ENCODE measurements at places on chromosomes 6 and 20.

DNA sequence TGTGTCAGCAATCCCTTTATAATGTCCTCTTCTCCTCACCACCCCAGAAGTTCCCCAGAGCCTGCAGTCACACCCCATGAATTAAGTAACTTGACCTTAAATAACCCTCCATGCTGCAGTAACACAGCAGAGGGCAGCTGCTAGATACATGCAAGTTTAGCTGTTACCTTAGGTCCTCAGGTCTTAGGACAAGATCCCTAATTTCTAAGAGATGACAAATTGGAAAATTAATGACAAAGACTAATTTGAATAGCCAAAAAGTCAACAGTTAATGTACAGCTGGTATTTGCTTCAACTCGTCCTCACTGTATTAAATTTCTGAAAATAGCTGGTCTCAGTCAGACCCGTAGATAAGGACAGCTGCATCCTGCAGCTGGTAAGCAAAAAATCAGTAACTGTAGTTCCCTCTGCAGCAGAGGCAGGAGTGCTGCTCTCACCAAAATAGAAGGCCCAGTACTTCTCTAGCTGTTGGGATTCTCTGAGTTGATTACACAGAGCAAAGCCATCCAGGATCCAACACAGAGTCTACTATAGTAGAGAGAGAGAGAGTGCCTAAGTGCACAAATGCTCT lies 62.4 kb downstream of the TNFRSF21 start:
- no peak for DNase-seq

DNA sequence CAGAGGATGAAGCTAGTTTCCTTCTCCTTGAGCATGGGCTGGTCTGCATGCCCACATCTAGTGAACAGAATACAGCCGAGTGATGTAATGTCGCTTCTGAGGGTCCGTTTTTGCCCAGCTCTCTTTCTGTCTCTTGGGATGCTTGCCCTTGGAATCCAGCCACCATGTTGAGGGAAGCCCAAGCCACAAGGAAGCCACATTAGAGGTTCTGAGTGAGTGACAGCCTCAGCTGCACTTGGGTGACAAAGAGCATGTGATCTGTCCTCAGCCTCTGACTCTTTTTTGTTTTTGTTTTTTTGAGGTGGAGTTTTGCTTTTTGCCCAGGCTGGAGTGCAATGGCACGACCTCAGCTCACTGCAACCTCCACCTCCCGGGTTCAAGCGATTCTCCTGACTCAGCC lies 100.6 kb upstream of the SALL4 start:
- no peak for DNase-seq

DNA sequence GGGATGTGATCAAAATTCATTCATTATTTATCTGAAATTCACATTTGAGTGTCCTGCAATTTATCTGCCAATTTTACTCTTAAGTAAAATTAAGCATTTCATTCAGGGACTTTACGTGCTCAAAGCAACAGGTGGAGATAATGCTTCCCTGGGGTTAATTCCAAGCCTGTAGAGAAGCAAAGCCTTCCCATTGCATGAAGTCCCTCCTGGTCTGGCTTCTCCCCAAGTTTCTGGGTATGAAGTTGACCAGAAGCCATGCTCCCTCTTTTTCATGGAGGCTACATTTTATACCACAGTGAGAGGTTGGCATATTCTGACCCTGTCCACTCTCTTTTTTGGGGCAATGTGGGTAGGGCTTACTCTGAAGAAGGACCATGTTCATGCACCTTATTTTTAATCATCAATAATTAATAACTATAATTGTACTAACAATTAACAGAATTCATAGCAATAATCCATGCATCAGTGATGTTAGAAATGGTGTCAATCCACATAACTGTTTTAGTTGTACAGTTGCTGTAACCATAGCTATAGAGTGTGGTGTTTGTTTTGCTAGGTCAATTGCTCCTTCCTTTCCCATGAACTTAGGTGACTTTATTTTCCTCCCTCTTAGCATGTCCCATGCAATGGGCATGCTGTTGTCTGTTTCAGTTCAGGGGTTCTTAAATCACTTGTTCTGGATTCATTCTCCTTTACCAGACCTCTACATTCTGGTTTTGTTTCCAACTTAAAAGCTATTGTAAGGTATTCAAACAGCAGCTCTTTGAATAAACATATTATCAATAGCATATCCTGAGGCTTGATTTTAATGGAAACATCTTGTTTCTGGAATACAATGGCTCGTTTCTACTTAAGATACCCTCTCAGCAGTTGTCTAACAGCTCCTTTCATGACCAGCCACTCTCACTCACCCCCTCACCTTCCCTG lies 1.5 kb downstream of the LAMA4 start:
- no peak for DNase-seq

DNA sequence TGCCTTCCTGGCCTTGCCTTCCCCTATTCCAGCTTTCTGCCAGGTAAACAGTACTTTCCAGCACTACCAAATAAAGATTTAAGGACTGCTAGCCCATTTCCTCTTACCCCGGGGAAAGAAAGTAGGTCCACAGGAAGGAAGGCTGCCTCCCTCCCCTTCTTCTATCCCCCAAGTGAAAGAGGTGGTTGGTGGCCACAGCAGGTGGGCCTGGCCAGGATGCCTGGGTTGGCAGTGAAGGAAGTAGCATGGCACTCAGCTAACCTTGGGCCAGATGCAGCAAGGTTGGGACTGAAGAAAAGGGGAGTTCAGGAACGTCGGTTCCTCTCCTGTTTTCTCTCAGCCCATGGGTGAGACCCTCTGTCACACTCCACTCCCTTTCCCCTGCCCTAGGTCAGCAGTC lies 8.9 kb downstream of the NFKBIL1 start:
- no peak for DNase-seq

- DNase-seq, result no peak
These were observed 193.2 kb downstream of the ARHGAP18 start for GRCh38 chr6:129516787-129517186.

DNA sequence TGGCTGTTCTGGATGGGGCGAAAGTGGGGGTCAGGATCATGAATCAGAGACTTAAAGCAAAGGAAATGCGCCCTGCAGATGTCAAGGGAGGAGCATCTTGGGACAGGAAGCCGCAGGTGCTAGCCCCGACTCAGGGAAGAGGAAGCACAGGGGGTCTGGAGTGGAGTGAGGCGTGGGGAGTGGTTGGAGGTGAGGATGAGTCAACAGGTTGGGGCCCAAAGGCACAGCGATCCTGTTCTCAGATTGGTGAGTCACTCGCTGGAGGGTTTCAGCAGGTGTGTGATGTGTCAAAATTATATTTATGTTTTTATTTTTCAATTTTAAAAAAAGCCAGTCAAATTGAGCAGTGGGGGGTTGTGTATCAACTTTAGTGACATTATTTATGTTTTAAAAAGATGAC lies 19.0 kb downstream of the PACSIN1 start:
- DNase-seq, result peak; percentile 72

DNA sequence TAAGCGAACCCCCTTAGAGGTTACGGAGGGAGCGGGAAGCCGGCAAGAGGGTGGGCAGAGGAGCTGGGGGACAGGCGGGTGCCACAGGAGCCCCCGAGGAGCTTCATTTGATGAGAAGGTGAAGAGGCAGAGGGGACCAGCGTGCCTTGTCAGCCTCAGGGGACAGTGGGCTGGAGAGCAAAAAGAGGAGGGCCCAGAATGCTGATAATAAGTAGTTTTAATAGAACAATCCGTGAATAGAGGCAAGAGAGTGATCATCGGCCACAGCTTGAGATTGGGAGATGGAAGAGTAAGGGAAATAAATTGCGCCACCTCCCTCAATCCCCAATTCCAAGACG lies 1.3 kb downstream of the COL19A1 start:
- DNase-seq, result no peak

Measured in CD4-positive, alpha-beta T cell treated with Interleukin-15 for 4 hours (primary cell).